ENCODE measurements at places on chromosomes 7 and 10. TPM values are rescaled to one million over a fixed set of nuclear protein-coding genes. Genes with fewer than 3 reads are reported as not detected.

The TDRD1 gene
- 3.3 TPM for total RNA-seq

The MRPL32 gene
- total RNA-seq: 51.0 TPM

The GDF10 gene
- total RNA-seq: not detected

The LHFPL3 gene
- not detected for total RNA-seq

The PRRT4 gene
- not detected for total RNA-seq

The CLCN1 gene
- total RNA-seq: not detected
